ENCODE measurements at places on chromosomes 1 and 21. TPM values are rescaled to one million over a fixed set of nuclear protein-coding genes. Genes with fewer than 3 reads are reported as not detected.

Gene CYP4A11
- not detected for total RNA-seq

Gene LEFTY1
- total RNA-seq: not detected

Gene FCAMR
- not detected for total RNA-seq

Gene CDK11A
- total RNA-seq: 10.9 TPM

Gene NLRP3
- total RNA-seq: not detected

Gene H6PD
- total RNA-seq: 5.9 TPM

Gene ZBTB18
- 3.2 TPM for total RNA-seq

Gene GNG12
- 80.1 TPM for total RNA-seq

Gene SPATA21
- total RNA-seq: not detected

Gene MANEAL
- 0.93 TPM for total RNA-seq

Gene TCHHL1
- not detected for total RNA-seq

Gene SLAMF9
- 32.0 TPM for total RNA-seq

Gene UBASH3A
- total RNA-seq: not detected

Gene L1TD1
- total RNA-seq: 1.1 TPM

Gene MYBPH
- total RNA-seq: not detected

Gene NR5A2
- total RNA-seq: not detected

Gene ARHGEF11
- 14.8 TPM for total RNA-seq

Gene ATP1A2
- total RNA-seq: not detected

Gene CFAP107
- not detected for total RNA-seq

Gene KRTAP7-1
- total RNA-seq: not detected

Gene CLCN6
- 4.4 TPM for total RNA-seq

Gene LCK
- 2.5 TPM for total RNA-seq

Gene TFAP2E
- total RNA-seq: 0.49 TPM

Gene SELENBP1
- 8.6 TPM for total RNA-seq
